ENCODE measurements at places on chromosomes 16 and 17. TPM values are rescaled to one million over a fixed set of nuclear protein-coding genes. Genes with fewer than 3 reads are reported as not detected.

PRAC1 gene
- not detected for polyA plus RNA-seq

DNA sequence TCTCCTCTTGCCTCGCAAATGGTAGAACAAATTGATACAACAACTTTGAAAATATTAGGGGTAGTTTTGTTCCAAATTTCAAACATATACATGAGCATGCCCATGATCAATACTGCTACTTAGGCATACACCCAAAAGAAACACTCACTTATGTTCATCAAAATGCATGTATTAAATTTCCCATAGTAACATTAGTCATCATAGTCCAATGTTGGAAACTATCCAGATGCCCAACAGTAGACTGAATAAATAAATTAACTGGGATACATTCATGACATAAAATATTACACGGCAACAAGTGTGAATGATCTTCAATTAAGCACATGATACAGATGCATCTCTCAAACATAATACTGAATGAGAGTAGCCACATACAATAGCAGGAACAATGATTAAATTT lies 391.6 kb downstream of the CDH11 start:
- no peak overlapping the region for H3K27ac ChIP-seq
- no peak overlapping the region for H3K4me3 ChIP-seq
- no peaks in the 10 kb centered on the region for H3K4me1 ChIP-seq

DNA sequence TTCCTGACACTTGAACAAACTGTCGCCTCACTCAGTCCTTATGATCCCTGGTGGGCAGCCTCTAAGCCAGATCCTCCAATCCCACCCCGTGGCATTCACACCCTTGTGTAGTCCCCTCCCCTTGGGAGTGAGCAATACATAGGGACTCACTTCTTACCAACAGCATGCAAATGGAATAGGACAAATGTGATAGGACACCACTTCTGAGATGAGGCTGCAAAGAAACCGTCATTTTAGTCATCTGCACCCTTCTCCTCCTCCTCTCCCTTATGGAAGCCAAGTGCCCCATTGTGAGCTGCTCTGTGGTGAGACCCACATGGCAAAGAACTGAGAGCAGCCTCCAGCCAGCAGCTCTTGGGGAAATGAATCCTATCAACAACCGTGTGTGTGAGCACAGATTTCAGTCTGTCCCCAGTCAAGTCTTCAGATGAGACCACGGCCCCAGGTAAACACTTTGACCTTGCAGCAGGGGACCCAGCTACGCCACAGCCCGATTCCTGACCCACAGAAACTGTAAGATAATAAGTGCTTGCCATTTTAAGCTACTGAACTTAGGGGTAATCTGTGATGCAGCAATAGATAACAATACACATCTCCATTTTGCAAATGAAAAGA lies 46.9 kb downstream of the ZFHX3 start:
- no peak for DNase-seq
- peak overlapping the region; percentile 55 for H3K27ac ChIP-seq

- H3K4me3 ChIP-seq: no peak overlapping the region
- DNase-seq: no peak
These were observed 28.4 kb upstream of the NUFIP2 start for GRCh38 chr17:29322363-29322762.

- H3K4me1 ChIP-seq: no peaks in the 10 kb centered on the region
- H3K27me3 ChIP-seq: no peaks in the 10 kb centered on the region
- no peak overlapping the region for H3K27ac ChIP-seq
- no peak overlapping the region for H3K4me3 ChIP-seq
These were observed 14.7 kb upstream of the SKAP1 start for GRCh38 chr17:48444516-48445247.

GRCh38 chr16:15732416-15732815 lies 82.4 kb downstream of the NDE1 start:
- no peak overlapping the region for H3K27ac ChIP-seq
- H3K27me3 ChIP-seq: no peaks in the 10 kb centered on the region
- DNase-seq: no peak
